ENCODE measurements at places on chromosomes 5 and 9.

DNA sequence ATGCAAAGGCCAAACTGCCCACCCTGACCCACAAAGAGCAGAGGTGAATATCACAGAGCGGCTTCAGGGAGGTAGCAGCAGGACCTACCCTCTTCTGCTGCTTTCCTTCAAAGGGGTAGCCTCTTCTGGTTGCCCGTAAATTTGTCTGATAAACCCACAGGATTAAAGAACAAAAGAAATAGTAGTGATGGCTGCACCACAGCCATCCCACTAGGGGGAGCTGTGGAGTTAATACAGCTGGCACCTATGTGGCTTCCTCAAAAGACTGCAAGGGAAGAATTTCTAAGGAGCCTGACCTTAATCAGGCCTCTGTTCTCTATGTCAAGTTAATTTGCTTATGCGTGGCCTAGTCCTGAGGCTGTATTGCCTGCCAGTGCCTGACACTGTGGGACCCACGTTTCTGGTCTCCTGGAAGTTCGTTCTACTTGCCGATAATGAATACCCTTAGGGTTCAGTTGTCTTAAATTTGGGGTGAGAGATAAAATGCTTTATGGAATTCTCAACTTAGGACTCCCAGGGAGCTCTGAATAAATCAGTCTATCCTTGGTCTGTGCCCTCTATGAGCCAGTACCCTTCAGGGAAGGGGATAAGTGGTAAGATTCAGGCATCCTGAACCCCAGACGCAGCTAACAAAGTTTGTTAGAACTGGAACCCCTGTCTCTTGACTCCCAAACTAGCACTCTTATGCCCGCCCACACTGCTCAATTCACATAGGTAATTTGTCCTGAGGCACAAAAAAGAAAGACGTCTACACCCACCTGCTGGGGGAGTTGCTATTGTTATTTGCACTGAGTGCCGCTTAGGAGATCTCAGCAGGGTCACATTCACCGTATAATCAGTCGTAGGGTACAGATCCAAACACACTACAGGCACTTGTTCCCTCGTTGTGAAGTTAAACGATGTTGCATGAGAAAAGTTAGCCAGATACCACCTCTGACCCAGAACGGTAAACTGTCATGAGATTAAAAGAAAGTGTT, 77.1 kb downstream of the SUSD1 start:
- DNase-seq: no peak

GRCh38 chr5:135245521-135246499, 153.2 kb downstream of the MACROH2A1 start:
- DNase-seq: no peak

DNA sequence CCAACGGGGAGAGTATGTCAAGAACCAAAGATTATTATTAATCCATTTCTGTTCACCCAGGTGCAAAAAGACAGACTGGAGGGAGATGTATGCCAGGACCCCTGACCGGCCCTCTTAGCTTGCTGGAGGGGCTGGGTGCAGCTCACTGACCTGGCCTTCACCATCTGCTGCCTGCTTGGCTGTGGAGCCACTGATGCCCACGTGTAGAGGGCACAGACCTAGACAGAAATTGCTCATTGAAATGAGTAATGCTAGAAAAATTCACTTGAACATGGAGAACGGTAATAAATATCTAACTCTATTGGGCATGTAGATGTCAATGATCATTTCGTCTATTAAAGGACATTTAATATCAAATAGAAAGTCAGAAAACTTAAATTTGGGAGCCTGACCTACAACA, 58.8 kb upstream of the ERCC6L2 start:
- no peak for DNase-seq

GRCh38 chr5:131514316-131515283, 120.4 kb downstream of the RAPGEF6 start:
- DNase-seq: no peak

- DNase-seq: no peak
These were observed 639.0 kb upstream of the TYRP1 start for GRCh38 chr9:12054235-12054634.

- DNase-seq: no peak
These were observed 1071.9 kb upstream of the CDH10 start for GRCh38 chr5:25716680-25717079.

DNA sequence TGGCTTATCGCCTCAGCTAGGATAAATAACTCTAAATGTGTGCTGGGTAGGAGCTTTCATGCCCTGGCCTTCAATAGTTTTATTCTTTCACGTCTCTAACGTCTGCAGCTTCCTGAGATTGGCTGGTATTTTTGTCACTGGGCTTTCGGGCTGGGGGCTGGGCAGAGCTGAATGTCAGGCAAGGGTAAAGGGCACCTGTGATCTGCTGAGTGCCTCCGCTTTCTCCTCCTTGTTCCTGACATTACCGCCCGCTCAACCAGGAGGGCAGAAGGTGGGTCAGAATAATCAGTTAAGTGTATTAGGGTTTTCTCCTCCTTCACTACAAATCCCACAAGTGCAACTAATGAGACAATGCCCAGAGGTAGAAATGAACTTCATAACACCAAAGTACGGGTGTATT, 216.6 kb downstream of the TSSK1B start:
- DNase-seq: no peak

DNA sequence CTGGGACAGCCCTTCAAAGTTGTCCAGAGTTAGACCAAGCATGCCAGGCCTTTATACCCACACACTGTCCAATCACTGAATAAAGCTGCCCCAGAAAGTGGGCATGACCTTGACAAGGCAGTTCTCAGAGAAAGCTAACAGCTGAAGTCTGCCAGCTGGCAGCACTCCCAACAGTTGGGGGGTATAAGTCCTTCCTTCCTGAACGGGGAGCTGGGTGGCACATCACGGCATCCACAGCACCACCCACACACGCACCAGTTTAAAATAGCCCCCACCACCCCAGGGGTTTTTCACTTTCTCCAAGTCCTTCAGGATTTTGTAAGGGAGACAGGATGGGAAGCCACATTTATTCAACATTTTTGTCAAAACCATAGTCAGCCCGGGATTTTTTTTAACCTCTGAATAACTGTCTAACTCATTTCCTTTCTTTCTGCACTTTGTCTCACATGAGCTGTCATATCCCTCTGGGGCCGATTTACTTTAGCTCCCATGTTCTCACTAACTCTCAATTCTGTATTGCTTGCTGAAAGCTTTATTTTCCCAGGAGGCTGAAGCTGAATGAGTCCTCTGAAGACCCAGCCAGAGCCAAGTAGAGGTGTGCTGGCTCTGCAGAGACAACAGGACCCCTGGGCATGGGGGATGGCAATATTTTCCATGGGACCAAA, 15.4 kb downstream of the FAM81B start:
- DNase-seq: peak; percentile 64

GRCh38 chr5:110896901-110897300, 158.1 kb downstream of the SLC25A46 start:
- no peak for DNase-seq

- peak; percentile 95 for DNase-seq
These were observed 48.6 kb downstream of the NR2F1-AS1 start for GRCh38 chr5:93532370-93532769.

GRCh38 chr9:4668604-4669003, 2.3 kb upstream of the SPATA6L start:
- no peak for DNase-seq

- DNase-seq: no peak
These were observed 17.3 kb upstream of the ARSB start for GRCh38 chr5:79002374-79002773.

GRCh38 chr9:91558879-91559278, 135.2 kb upstream of the NFIL3 start:
- no peak for DNase-seq

DNA sequence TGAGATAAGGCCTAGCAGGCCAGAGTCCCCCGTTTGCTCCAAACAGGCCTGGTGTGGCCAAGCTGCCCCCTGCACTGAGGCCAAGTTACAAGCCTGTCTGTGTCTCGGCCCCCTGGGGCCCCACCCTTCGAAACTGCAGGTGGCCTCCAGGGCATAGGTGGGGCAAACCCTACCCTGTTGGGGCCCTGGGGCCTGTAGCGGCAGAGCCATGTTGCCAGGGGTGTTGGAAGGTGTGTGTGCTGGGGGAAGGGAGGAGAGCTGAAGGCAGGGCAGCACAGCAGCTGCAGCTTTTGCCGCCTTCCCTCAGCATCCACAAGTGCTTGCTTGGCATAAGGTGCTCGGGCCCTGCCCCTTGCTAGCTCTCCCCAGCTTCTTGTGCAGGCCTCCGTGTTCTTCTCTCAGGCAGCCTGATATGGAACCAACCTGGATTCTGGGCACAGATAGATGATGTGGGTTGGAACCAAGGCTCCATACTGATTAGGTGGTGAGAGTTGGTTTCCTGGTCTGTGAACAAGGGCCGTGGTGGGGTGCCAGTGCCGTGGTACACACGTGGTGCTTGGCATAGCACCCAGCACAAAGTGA, 12.7 kb downstream of the IRF1 start:
- no peak for DNase-seq

DNA sequence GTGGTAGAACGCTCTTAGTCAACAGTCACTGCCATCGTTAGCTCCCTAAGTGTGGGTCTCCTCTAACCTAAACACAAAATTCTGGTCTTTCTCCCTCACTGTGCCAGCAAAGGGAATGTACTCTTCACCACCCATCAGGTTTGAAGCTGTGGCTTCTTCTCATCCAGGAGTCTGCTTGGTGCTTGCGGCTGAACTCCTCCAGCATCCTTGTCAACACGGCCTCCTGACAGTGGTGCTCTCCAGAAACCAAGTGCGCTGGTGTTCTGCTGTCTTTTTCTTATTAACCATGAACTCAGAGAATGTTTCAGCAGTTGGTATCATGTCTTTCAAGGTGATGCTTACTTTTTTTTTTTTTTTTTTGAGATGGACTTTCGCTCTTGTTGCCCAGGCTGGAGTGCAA, 23.9 kb upstream of the LPCAT1 start:
- no peak for DNase-seq

DNA sequence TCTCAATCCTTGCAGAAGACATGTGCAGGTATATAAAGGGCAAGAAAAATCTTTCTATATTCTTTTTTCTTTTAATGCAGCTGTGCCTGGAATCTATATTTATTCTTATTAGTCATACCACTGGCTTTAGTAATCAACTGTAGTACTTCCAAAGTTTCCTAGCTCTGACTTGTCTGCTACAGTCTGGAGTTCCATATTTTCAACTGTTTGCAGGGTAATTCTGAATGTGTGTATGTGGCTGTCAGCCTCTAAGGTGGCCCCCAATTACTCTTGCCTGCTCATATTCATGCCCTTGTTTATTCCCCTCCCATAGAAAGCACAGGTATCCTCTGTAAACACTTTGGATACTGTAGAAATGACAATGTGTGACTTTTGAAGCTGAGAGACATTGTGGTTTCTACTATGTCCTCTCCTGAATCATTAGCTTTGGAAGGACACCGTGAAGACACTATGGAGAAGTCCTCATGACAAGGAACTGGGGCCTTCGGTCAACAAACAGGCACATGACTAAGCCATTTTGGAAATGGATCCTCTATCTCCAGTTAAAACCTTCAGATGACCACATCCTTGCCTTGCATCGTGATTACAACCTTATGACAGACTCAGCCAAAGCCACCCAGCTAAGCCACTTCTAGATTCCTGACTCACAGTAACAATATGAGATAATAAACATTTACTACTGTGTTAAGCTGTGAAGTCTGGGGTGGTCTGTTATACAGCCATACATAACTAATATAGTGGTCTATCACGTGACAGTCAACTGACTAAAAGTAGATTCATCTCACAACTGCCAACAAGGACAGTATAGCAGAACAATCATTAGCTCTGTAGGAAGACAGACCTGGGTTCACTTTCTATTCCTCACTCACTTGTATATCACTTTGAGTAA, 49.5 kb upstream of the SUSD1 start:
- DNase-seq: peak; percentile 25

DNA sequence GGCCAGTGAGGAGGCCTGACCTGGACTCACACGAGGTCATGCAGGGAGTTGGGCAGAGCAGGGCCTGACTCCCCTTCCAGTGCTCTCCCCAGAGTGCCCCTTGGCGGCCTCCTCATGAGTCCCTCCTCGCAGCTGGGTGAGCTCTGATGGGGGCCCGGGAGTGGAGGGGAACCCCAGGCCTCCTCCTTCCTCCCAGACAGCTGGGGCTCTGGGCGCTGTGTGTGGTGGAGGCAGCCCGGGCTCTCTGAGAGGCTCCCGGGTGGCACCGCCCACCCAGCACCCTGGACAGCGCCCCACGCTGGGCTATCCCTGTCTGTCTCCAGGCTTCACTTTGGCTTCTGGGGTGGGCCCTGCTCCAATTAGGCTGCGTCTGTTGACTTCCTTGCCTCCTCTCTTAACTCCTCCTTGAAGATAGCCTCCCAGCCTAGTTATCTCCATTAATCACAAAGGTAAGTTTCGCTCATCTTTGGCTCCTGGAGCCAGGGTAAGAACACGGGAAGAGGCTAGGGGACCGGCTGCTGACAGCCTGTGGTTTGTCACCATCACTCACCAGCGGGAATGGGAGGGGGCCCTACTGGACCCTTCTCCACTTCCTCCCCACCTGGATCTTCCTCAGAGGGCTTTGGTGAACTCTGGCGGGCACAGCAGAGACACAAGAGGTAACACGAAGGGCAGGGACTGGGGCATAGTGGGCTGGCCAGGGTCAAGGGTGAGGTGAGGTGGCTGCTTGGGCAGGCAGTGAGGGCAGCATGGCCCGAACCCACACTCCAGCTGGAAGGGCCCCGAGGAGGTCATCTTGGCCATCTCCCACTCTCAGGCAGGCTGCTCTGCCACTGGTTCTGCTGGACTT, 13.1 kb downstream of the PSD2 start:
- DNase-seq: no peak

DNA sequence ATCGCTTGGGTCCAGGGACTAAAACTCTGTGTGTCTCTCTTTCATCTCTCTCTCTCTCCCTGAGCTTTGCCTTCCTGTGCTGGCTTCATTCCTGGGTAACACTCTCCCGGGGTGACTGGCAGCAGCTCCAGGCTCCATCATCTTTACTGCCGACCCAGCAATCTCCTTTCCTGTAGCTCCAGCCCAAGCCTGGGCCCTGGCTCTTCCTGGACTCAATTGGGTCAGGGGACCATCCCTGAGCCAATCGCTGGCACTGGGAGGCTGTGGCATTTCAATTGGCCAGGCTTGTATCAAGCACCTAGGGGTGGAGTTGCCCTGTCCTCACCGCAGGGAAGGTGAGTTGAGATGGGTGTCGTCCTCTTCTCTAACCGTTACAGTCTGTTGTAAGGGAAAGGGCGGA, 31.9 kb downstream of the FAM240B start:
- no peak for DNase-seq

DNA sequence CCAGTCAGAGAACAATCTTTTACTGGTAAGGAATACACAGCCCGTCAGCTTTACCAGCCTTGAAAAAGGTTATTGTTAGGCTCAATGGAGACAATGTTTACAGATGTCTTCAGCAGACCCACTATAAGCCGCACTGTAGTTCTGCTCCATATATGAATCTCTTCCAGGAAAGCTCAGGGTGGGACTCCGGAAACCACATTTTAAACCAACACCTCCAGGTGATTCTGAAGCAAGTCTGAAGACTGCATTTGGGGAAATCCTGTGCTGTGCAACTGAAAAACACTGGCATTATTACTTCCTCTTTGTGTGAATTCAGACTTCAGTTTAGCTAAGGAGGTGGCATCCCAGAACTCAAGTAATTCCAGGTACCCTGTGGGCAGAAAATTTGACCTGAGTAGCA, 3.5 kb downstream of the GZMK start:
- no peak for DNase-seq

GRCh38 chr5:58751222-58751837, 168.5 kb downstream of the RAB3C start:
- no peak for DNase-seq

- peak; percentile 87 for DNase-seq
These were observed 69.9 kb downstream of the TLE1 start for GRCh38 chr9:81619353-81620001.

Data from skeletal muscle cell (primary cell).